Muscle of leg (tissue), 16 donors: ENCODE measurements at places on chromosomes 6 and 20. TPM values are rescaled to one million over a fixed set of nuclear protein-coding genes. Genes with fewer than 3 reads are reported as not detected.
A peak's percentile ranks its signal among the peaks of the same experiment; 100 is the strongest.

Gene BMP7
- polyA plus RNA-seq = 9.1 TPM

DNA sequence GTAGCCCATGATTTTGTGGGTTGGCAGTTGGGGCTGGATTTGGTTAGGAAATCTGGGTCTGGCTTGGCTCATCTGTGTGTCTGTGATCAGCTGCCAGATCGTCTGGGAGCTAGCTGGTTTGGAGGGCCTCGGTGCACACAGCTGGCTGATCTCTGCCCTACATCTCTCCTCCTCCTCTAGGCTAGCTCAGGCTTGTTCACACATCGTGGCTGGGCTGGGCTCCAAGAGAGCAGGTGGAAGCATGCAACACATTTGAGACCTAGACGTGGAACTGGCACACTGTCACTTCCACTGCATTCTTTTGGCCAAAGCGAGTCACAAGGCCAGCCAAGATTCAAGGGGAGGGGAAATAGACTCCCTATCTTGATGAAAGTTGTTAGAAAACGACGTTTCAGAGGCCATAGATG lies 15.9 kb downstream of the NDUFAF5 start:
- peaks cover 27% of the 10 kb centered on the region for H3K36me3 ChIP-seq
- peaks cover 7% of the 10 kb centered on the region for H3K4me1 ChIP-seq
- peak; percentile 94 for DNase-seq
- H3K4me3 ChIP-seq = no peak overlapping the region

- H3K27me3 ChIP-seq = no peaks in the 10 kb centered on the region
- H3K36me3 ChIP-seq = peaks cover 29% of the 10 kb centered on the region
- no peak overlapping the region for H3K4me3 ChIP-seq
- no peak for DNase-seq
These were observed 11.5 kb downstream of the RNF217 start for GRCh38 chr6:124973780-124974179.

Gene TGM2
- polyA plus RNA-seq = 16.4 TPM

Gene KCNQ2
- polyA plus RNA-seq = 3.7 TPM
